Mesothelial cell of epicardium (in vitro differentiated cells): ENCODE measurements at places on chromosomes 1 and 21.

GRCh38 chr1:79899914-79900313 is 893.4 kb upstream of the ADGRL4 start:
- DNase-seq: no peak

- no peak for DNase-seq
Measured at GRCh38 chr21:26385721-26386120, 187.4 kb downstream of the CYYR1 start.

DNA sequence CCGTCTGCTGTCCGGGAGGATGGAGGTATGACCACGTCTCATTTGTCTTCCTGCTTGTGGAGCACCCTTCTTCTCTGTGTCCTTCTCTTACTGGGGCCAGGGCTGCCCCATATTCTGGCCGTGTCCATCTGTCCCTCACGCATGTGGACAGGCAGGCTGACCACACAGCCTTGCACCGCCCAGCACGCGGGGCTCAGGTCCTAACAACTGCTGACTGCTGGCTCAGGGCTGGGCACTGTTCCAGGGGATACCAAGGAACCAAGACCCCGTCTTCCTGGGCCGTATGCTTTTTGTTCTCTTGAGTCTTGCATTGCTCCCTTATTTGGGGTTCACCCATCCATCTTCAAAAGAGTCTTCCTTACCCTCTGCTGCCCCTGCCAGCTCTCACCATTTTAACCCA is 17.5 kb upstream of the SPSB1 start:
- DNase-seq: no peak

DNA sequence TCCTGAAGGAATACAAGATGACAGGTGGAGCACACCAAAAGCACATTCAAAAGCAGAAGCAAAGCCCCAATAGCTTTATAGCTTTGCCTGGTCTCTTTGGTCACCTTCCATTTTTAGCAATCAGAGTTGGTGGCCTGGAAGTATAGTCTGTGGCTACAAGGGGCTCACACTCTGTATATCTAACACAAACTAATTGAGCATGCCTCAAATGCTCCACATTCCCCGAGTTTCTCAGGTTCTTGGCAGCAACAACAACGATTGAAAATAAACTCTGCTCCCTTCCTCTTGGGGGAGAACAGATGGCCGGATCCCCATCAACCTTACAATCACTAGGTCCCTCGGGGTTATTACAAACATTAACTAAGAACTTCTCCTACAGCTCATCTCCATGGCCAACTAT is 24.9 kb upstream of the TADA1 start:
- no peak for DNase-seq

- DNase-seq: no peak
Measured at GRCh38 chr1:93848350-93848883, 30.6 kb downstream of the DNTTIP2 start.

- DNase-seq: no peak
Measured at GRCh38 chr1:59113876-59114457, 182.9 kb upstream of the FGGY start.

- no peak for DNase-seq
Measured at GRCh38 chr1:154635171-154635570, 27.2 kb upstream of the ADAR start.
